ENCODE measurements at places on chromosomes 3 and 15. TPM values are rescaled to one million over a fixed set of nuclear protein-coding genes. Genes with fewer than 3 reads are reported as not detected.

GRCh38 chr3:66019896-66020295 is 18.8 kb downstream of the MAGI1 start:
- no peaks in the 10 kb centered on the region for H3K4me1 ChIP-seq
- no peak for DNase-seq
- H3K36me3 ChIP-seq = no peaks in the 10 kb centered on the region
- H3K27me3 ChIP-seq = no peaks in the 10 kb centered on the region

DNA sequence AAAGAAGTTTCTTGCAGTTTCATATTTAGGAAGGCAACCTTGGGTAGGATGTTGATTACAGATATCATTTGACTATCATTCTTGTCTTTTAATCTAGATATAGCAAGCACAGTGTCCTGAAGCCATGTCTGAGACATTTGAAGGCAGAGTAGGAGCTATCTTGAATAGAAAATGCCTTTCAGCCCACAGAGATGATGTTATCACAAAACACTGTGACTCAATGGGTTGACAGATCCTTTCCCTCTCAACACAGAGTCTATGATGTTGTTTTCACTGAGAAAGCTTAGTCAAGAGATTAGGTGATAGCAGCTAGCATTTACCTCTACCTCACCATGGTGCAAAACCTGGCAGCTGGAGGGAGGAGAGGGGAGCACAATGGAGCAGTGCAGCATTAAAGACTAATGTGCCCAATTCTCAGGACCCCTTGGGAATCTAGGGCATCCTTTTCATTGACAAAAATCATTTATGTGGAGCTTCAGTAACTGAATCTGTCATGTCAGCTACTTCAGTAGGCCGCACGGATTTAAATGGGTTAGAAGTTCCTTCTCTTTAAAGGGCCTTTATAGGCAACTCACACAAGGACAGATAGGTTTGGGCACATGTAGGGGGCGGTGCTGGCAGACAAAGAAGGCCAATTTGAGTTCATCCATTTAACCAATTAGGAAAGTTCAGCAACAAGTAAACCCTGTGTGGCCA is 121.8 kb downstream of the AGBL1 start:
- no peak for DNase-seq
- no peak overlapping the region for H3K4me3 ChIP-seq
- no peaks in the 10 kb centered on the region for H3K36me3 ChIP-seq
- H3K4me1 ChIP-seq = no peaks in the 10 kb centered on the region

GRCh38 chr15:76994001-76994400 is 925 bp upstream of the PSTPIP1 start:
- no peaks in the 10 kb centered on the region for H3K4me1 ChIP-seq
- H3K4me3 ChIP-seq = no peak overlapping the region
- no peaks in the 10 kb centered on the region for H3K36me3 ChIP-seq
- no peak overlapping the region for H3K27ac ChIP-seq
- no peaks in the 10 kb centered on the region for H3K27me3 ChIP-seq
- DNase-seq = no peak

GRCh38 chr3:22704166-22704565 is 499.0 kb upstream of the UBE2E2 start:
- no peaks in the 10 kb centered on the region for H3K4me1 ChIP-seq
- H3K27ac ChIP-seq = no peak overlapping the region
- H3K27me3 ChIP-seq = no peaks in the 10 kb centered on the region
- no peak overlapping the region for H3K4me3 ChIP-seq

DNA sequence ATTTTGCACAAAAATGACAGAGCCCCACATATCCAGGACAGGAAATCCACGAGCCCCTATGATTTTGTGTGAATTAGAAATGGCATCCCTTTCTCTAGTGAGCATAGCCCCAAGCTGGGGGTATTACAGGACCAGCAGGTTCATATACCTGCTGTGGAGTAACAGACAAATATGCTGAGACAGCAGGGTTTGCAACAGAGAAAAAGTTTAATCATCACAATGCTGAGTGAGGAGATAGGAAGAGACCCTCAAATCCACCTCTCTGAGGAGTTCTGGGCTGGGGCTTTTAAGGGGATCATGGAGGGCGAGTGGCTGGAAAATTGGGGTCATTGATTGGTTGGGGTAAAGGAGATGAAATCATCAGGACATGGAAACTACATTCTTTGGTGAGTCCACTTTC is 8.4 kb upstream of the MYZAP start:
- H3K36me3 ChIP-seq = no peaks in the 10 kb centered on the region
- DNase-seq = no peak
- H3K4me1 ChIP-seq = peaks cover 3% of the 10 kb centered on the region
- H3K27ac ChIP-seq = no peak overlapping the region
- no peaks in the 10 kb centered on the region for H3K27me3 ChIP-seq

- no peak overlapping the region for H3K4me3 ChIP-seq
- peaks cover 5% of the 10 kb centered on the region for H3K27me3 ChIP-seq
- DNase-seq = no peak
- no peaks in the 10 kb centered on the region for H3K36me3 ChIP-seq
- H3K27ac ChIP-seq = no peak overlapping the region
Observed at GRCh38 chr3:123331006-123331405, 117.9 kb downstream of the ADCY5 start.

DNA sequence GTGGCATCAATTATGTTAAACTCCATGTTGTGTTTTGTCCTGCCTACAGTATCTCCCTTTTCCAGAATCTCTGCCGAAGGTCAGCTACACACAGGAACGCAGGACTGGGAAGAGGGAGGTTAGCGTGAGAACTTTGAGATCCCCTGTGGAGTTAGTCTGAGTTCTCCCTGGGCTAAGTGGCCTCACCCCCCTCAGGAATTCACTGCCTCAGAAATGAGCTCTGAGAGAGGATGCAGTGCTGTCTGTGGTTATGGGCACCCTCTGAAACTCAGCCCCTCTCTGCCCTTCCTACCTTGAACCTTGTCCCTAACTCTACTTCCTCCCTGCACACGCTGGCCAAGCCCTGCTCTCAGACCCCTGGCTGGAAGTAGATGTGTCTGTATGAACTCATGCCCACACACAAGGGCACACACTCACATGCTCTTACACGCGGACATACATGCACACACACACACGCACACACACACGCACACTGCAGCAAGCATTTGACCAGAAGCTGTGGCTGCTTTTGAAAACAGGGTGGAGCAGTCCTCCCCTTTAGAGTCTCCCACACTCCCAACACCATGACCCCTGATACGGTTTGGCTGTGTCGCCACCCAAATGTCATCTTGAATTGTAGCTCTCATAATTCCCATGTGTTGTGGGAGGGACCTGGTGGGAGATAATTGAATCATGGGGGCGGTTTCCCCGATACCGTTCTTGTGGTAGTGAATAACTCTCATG is 5.3 kb upstream of the VIPR1 start:
- DNase-seq = no peak
- H3K4me3 ChIP-seq = no peak overlapping the region
- H3K27me3 ChIP-seq = peaks cover 29% of the 10 kb centered on the region
- H3K36me3 ChIP-seq = no peaks in the 10 kb centered on the region

Gene SLC6A1
- 6.9 TPM for total RNA-seq

Gene MYL3
- total RNA-seq = 17.1 TPM

- DNase-seq = no peak
- H3K36me3 ChIP-seq = no peaks in the 10 kb centered on the region
- no peaks in the 10 kb centered on the region for H3K27me3 ChIP-seq
- peaks cover 34% of the 10 kb centered on the region for H3K4me1 ChIP-seq
- H3K27ac ChIP-seq = peak overlapping the region; percentile 74
Observed at GRCh38 chr3:194556086-194557056, 69.6 kb upstream of the ATP13A3 start.

Gene IGSF11
- total RNA-seq = 17.7 TPM

Gene SECISBP2L
- total RNA-seq = 178 TPM

Gene ELP6
- 19.9 TPM for total RNA-seq

GRCh38 chr15:85302271-85302670 is 78.1 kb upstream of the AKAP13 start:
- no peaks in the 10 kb centered on the region for H3K27me3 ChIP-seq
- H3K4me1 ChIP-seq = no peaks in the 10 kb centered on the region
- H3K36me3 ChIP-seq = no peaks in the 10 kb centered on the region
- H3K27ac ChIP-seq = no peak overlapping the region

GRCh38 chr3:63900459-63900858 is 11.7 kb downstream of the SCAANT1 start:
- no peaks in the 10 kb centered on the region for H3K36me3 ChIP-seq
- H3K27ac ChIP-seq = no peak overlapping the region
- H3K27me3 ChIP-seq = no peaks in the 10 kb centered on the region
- H3K4me1 ChIP-seq = peaks cover 21% of the 10 kb centered on the region
- no peak overlapping the region for H3K4me3 ChIP-seq
- DNase-seq = no peak

Gene SCAMP5
- 14.1 TPM for total RNA-seq

Gene CHDH
- total RNA-seq = 7.1 TPM

GRCh38 chr15:85142312-85142711 is 160.7 kb downstream of the PDE8A start:
- peaks cover 2% of the 10 kb centered on the region for H3K36me3 ChIP-seq
- no peak overlapping the region for H3K4me3 ChIP-seq
- no peaks in the 10 kb centered on the region for H3K27me3 ChIP-seq
- no peak for DNase-seq

Data from tibial nerve (tissue), 4 donors.